Activated naive CD4-positive, alpha-beta T cell (primary cell): ENCODE measurements at places on chromosomes 13 and 19.
A peak's percentile ranks its signal among the peaks of the same experiment; 100 is the strongest.

DNA sequence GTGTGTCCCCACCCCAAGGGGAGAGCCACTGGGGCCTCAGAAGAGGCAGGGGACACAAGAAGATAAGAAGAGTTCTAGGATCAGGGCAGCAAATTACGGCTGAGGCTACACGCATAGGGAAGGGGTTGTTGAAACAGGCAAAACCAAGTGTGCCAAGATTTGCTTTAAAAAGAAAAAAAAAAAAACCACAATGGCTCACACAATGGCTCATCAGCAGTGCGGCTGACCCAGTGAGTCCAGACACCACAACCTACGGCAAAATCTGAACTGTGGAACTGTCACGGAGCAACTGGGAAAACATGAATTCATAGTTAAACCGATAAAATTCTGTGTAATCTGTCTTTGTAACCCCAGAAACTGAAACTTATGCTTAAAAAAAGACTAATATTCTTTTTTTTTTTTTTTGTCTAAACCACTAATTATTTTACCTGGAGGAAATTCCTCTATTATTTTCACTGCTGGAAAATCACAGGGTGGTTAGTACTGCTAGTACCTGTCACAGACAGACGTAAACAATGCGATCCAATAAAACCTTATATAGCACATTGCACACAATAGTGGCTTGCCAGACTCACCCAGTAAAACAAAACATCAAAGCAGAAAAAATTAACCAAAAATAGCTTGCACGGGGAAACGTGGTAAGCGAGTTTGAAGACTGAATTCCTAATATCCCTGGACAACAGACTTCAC lies 325.4 kb upstream of the TSHZ3 start:
- DNase-seq = no peak

- DNase-seq = no peak
Observed at GRCh38 chr13:110232756-110233155, 74.2 kb downstream of the COL4A1 start.

GRCh38 chr19:41355802-41356201 lies 2.1 kb upstream of the TGFB1 start:
- DNase-seq = no peak

DNA sequence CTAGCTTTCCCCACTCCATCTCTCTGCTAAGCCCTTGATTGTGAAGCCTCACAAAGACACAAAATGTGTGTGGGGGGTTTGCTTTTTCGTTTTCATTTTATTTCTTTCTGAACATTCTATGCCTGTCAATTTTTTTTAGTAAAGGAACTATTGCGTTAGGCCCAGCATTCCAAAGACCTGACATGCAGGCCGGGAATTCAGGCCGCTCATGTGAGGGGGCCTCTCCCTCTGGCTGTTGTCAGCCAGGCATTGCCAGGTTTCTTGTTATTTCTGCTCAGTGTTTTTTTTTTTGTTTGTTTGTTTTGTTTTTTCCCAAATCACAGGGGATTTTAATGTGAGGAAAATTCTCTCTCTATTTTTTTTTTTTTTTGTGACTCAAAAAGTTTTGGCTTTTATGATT lies 10.3 kb upstream of the MEDAG start:
- DNase-seq = no peak

DNA sequence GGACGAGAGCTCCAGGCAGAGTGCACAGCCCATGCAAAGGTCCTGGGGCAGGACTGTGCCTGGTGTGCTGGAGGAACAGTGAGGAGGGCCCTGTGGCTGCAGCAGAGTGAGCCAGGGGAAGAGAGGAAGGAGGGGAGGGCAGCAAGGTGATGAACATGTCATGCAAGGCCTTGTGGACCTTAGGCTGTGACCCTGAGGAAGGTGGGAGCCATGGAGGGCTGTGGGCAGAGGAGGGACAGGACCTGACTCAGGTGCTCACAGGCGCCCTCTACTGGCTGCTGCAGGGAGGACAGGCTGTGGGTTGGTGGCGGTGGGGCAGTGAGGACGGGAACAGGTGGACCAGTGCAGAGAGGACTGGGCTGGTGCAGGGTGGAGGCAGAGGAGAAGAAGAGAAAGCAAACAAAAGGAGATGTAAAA lies 170.3 kb downstream of the PTPRS start:
- peak; percentile 13 for DNase-seq

GRCh38 chr19:49761625-49762311 lies 1.3 kb downstream of the TSKS start:
- DNase-seq = peak; percentile 16

DNA sequence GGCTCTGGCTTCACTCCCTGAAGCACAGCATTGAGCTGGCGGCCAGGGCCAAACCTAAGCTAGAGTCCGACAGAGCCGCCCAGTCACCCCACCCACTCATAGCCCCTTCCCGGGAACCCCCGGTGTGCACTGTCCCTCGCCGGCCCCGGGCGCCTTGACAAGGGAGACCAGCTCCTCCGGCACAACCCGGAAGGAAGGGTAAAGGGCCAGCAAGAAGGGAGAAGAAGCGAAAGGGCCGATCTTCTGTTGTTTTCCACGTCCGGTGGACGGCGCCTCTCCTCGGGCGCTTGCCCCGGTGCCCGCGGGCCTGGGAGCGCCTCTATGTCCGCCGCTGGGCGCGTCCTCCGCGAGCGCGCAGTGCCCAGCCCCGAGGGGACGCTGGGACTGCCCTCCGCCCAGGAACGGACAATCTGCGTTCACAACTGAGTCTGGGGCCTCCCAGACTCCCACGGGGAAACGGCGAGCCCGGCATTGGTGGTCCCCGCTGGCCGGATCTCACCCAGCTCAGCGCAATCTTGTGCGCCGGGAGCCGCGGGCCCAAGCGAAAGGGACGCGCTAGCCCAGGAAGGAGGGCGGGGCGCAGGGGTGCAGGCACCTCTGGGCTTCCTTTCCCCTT lies 172.5 kb upstream of the MIR17HG start:
- no peak for DNase-seq
